ENCODE measurements at places on chromosomes 11 and 22. TPM values are rescaled to one million over a fixed set of nuclear protein-coding genes. Genes with fewer than 3 reads are reported as not detected.

Gene KCNJ4
- polyA plus RNA-seq, result 0.19 TPM

Gene RFPL2
- 0.32 TPM for polyA plus RNA-seq

Gene PLCB3
- 14.6 TPM for polyA plus RNA-seq

DNA sequence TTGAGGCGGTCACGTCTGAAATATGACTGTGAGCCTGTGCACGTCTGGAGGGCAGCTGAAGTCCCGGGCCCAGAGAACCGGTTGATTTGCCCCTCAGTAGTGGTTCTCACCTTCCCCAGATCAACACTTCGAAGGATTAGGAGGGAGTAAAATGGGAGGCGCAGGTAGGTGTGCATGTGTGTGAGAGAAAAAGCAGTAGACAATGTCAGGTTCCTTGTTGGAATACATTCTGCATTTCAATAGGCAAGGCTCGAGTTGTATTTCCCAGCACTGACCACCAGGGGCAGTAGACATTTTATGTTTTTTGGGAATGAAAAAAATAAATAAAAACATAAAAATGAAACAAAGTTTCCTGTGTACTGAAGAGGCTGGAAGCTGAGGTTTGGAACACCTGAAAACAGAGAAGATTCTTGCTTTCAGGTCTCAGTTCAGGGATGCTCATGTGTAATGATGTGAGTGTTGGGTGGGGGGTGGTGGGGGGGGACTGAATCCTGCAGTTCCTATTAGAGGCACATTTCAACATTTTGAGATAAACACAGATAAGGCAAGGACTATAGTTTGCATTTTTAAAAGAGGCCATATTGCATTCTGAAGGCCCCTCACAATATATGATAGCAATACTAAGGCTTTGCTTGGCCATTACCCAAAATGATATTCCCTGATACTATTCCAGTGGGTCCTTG lies 333.9 kb downstream of the CADM1 start:
- DNase-seq, result no peak

GRCh38 chr11:7450836-7451235 lies 34.5 kb upstream of the OLFML1 start:
- no peak for DNase-seq

DNA sequence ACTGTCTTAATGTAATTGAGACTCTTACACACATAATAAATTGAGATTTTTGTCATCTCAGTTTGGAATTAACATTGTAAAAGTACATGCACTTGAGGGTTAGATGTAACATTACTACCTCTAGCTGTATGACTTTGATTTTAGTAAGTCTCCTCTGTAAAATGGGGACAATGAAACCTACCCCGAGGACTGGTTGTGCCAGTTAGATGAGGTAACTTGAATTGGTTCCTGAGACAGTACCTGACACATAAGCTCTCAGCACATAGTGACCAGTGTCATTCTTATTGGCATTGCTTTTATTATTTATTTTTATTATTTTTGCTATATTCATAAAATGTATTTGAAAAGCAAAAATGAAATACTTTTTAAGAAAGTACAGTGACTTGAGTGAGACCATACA lies 114.8 kb downstream of the TEAD1 start:
- DNase-seq, result no peak

GRCh38 chr11:124238512-124238911 lies 2.4 kb upstream of the OR8G1 start:
- no peak for DNase-seq

All from left renal cortex interstitium (tissue), 4 donors.